Stimulated activated CD8-positive, alpha-beta memory T cell treated with anti-CD3 and anti-CD28 coated beads, Interleukin-7, amount 100 ng/mL, for 1 hour (primary cell): ENCODE measurements at places on chromosomes 4 and X.

GRCh38 chr4:21514022-21514694, 434.4 kb downstream of the KCNIP4 start:
- DNase-seq: no peak

GRCh38 chrX:1165535-1166196, 46.8 kb downstream of the CRLF2 start:
- DNase-seq: no peak

- no peak for DNase-seq
Measured at GRCh38 chrX:32745323-32745722, 466.0 kb downstream of the DMD start.

- no peak for DNase-seq
Measured at GRCh38 chrX:40420899-40421729, 159.7 kb upstream of the ATP6AP2 start.

- no peak for DNase-seq
Measured at GRCh38 chr4:81756973-81757372, 285.3 kb upstream of the RASGEF1B start.

DNA sequence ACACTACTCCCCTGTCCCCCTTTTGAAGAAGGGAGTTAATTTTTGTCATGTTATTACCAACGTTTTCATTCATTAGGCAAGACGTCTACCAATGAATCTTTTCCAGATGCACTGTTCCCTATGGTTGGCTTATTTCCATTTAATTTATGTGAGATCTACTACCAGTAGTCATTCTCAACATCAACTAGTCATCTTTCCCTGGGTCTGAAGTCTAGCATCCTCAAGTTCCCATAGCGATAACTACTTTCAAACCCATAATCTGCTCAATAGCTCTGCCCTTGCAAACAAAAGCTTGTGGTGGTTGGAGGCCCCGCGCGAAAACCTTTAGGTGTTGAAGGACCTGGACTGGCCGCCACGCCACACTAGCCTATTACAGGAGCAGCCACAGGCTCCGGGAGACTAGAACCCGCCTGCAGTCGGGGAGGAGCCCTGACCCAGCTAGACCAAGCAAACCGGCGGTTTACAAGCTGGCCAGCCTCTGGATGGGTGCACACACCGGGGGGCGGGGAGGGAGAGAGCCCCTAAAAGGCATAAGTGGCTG, 746 bp downstream of the PPAT start:
- DNase-seq: no peak

GRCh38 chr4:148420397-148420796, 21.8 kb downstream of the NR3C2 start:
- DNase-seq: no peak

DNA sequence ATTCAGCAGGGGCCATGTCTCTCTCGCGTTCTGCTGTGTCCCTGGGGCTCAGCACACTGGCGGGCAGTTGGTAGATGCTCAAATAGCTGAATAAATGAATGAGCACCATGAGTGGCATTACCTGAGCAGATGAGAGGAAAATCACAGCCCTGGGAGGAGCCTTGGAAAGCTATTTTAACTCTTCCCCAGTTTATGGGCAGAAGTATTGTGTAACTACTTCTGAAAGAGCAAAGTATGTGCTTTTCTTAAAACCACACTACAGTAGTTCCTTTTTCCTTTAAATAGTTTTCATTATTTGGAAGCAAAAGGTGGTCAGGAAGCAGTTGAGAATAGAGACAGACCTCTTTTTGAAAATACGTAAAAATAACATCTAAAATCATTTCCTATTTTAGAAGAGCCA, 3.0 kb upstream of the PLAC1 start:
- no peak for DNase-seq

DNA sequence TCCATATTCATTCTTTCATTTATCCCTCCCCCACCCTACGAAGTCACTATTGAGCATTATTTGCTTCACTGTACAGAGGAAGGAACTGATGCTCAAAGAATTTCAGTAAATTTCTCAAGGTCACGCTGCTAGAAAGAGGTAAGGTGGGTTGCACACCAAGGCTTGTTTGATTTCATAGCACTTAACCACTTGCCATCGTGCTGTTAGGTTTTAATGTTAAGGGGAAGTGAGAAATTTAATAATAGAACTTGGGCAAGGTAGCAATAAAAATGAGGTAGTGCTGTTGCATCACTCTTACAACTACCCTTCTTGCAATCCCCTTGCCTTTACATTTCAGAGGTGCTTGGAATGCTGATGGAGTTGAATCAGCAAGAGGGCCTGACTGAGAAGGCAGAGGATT, 343.1 kb downstream of the MID1IP1 start:
- DNase-seq: no peak

DNA sequence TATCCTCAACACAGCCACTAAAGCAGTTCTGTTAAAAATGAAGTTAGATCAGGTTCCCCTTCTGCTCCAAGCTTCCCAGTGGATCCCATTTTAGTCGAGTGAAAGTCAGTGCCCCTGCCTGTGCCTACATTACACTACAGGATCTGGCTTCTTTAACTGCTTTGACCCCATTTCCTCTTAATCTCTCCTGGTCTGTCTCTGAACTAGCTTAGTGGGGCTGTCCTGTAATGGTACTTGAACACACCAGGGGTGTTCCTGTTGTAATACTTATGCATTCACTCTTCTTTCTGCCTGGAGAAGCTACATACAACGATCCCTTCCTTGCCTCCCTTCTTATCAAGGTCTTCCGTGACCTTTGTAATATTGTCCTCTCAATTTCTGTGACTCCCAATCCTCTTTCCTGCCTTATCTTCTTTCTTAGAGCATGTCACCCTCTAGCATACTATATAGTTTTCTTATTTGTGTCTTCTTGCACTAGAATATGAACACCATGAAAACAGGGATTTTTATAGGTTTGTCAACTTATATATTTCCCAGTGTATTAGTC, 16.7 kb downstream of the ARSJ start:
- no peak for DNase-seq

GRCh38 chr4:17329046-17329445, 182.8 kb downstream of the QDPR start:
- no peak for DNase-seq
